ENCODE measurements at places on chromosomes 1 and 21.

DNA sequence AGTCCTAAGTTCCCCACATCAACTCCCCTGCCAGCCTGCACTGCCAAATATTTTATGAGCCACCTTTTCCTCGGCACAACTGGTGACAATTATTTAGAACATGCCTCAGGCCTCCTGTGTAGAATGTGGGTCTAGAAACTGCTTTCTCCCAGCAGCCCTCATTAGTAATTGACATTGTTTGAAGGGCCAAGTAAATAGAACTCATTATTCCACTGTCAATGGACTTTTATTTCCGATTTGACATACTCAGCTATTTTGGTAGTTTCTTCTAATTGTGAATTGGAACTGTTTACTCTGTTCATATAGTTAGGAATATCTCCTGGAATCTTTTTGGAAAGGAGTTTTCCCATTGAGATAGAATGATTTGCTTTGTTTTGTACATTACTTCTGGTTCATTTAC, 168.8 kb upstream of the L1TD1 start:
- no peak for DNase-seq

GRCh38 chr1:168431882-168432281, 111.9 kb downstream of the XCL2 start:
- DNase-seq, result no peak

GRCh38 chr1:54791880-54792522, 9.1 kb downstream of the TTC22 start:
- DNase-seq, result no peak

GRCh38 chr1:83905315-83905907, 93.5 kb downstream of the TTLL7 start:
- no peak for DNase-seq

- no peak for DNase-seq
Measured at GRCh38 chr1:38241594-38242334, 195.2 kb upstream of the POU3F1 start.

DNA sequence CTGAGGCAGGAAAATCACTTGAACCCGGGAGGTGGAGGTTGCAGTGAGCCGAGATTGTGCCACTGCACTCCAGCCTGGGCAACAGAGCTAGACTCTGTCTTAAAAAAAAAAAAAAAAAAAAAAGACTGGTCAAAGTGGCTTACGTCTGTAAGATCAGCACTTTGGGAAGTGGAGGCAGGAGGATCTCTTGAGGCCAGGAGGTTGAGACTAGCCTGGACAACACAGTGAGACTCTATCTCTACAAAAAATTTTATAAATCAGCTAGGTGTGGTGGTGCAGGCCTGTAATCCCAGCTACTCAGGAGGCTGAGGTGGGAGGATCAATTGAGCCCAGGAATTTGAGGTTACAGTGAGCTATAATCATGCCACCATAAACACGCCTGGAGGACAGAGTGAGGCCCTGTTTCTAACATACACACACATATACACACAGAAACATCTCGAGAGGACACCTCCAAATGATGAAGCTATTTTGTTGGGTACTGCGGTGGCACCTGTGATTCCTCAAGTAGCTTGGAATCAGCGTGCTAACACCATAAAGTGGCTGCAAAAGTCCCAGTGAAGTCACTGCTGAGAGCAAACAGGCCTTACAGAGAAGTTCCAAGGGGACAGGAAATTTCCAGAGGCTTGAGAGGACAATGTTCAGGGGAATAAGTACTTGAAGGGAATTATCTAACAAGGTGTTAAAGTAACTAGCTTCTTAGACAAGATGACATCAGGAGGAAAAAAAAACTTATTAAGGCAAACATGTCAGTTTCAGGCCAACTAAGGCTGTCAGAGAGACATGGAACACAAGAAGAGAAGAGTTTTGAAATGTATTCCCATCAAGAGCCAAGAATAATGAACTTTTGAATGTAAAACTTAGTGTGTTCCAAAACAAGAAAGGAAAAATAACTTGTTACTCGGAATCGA, 1.3 kb downstream of the NADK start:
- no peak for DNase-seq

GRCh38 chr1:226902601-226903000, 32.2 kb downstream of the PSEN2 start:
- no peak for DNase-seq

GRCh38 chr1:31815752-31816500, at the start of gene SPOCD1:
TSS of gene SPOCD1 (minus strand) at chr1:31816022. CDS start at chr1:31815333, 689 bp downstream.
- peak; percentile 82 for DNase-seq

- no peak for DNase-seq
Measured at GRCh38 chr1:201538612-201539551, at the start of gene NAV1. TSS of gene NAV1 (plus strand) at chr1:201539127. CDS start at chr1:201622885, 83,758 bp downstream.

GRCh38 chr1:230573658-230574057, 68.6 kb upstream of the COG2 start:
- no peak for DNase-seq

Data from NCI-H2029 treated with DMSO at 0.1 percent for 48 hours (cell line).